ENCODE measurements at places on chromosomes 3 and 15. TPM values are rescaled to one million over a fixed set of nuclear protein-coding genes. Genes with fewer than 3 reads are reported as not detected.

DNA sequence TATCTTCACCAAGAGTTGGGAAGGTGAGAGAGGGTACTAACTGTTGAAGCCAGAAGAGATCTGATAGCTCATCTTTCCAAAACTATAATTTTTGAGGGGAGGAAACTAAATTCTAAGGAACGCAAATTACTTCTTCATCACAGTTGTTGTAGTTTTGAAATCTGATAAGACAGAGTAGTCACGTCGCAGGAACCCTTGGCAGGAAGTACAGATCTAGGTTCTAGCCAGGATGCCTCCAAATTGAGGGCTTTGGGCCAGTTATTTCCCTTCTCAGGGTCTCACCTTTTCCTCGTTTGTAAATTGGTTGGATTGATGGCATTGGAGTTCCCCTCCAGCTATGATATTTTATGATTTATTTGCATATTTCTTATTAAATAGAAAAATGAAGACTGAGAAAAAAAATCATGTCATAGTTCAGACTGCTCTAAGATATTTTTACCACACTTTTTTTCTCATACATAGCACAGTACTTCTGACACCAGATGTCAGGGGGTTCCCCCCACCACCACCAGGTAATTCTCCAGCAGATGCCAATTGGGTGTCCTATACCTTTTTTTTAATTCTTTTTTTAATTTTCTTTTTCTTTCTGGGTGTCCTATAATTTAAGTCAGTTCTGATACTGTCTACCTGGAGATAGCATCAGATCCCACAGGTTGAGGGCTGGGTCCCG lies 32.3 kb upstream of the APH1B start:
- H3K27ac ChIP-seq = peak overlapping the region; percentile 55
- DNase-seq = peak; percentile 49
- H3K4me3 ChIP-seq = no peak overlapping the region
- H3K27me3 ChIP-seq = no peaks in the 10 kb centered on the region

Gene RTP4
- total RNA-seq = 1.2 TPM

DNA sequence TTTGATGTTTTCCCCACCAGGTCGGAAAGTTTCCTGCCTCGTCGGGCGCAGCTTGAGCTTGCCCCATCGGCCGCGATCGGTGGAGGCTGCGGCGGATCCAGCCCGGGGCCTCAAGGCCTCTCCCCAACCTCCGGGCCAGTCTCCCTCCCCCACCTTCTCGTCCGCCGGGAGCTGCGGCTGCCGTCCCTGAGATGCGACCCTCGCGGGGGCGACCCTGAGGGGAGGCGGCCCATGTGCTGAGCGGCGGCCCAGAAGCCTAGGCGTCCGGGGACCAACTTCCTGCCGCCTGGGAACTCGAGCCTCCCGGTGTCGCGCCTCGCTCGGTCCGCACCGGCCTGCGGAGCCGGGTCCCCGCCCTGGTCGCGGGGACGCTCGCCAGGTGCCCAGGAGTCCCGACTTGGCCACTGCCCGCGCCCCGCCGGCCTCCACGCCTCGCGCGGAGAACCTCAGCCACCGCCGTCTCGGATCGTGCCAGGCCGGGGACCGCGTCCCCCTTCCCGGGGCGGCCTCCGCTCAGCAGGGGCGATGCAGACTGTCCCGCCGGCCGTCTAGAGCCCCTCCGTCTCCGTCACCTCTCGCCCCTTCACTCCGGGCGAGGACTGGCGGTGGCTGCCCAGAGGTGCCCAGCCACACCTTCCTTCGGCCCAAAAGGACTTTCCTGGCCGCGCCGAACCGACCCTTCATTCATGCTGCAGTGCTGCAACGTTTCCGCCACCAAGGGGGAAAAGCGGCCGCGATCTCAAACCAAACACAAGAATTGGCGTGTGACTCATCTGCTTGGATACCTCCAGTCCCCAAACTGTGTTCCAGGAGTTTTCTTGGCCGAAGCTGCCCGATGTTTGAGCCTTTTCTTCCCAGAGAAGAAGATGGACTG lies 656 bp downstream of the SLMAP start:
- peaks cover 26% of the 10 kb centered on the region for H3K4me1 ChIP-seq
- DNase-seq = peak; percentile 63
- H3K4me3 ChIP-seq = peak overlapping the region; percentile 76

GRCh38 chr3:156368189-156368588 lies 186.7 kb downstream of the SSR3 start:
- H3K36me3 ChIP-seq = no peaks in the 10 kb centered on the region
- H3K4me1 ChIP-seq = no peaks in the 10 kb centered on the region
- H3K27ac ChIP-seq = no peak overlapping the region
- no peak overlapping the region for H3K4me3 ChIP-seq
- DNase-seq = no peak

- H3K4me3 ChIP-seq = no peak overlapping the region
- no peaks in the 10 kb centered on the region for H3K27me3 ChIP-seq
- no peaks in the 10 kb centered on the region for H3K4me1 ChIP-seq
- no peaks in the 10 kb centered on the region for H3K36me3 ChIP-seq
- no peak for DNase-seq
Measured at GRCh38 chr3:9820946-9821345, 10.9 kb downstream of the TTLL3 start.

GRCh38 chr3:53089511-53089910 lies 40.7 kb downstream of the RFT1 start:
- DNase-seq = no peak
- H3K4me1 ChIP-seq = no peaks in the 10 kb centered on the region
- no peak overlapping the region for H3K4me3 ChIP-seq
- peaks cover 2% of the 10 kb centered on the region for H3K36me3 ChIP-seq

GRCh38 chr3:124652009-124652408 lies 78.2 kb upstream of the UMPS start:
- H3K27ac ChIP-seq = no peak overlapping the region
- H3K36me3 ChIP-seq = no peaks in the 10 kb centered on the region
- DNase-seq = no peak
- no peak overlapping the region for H3K4me3 ChIP-seq
- H3K4me1 ChIP-seq = no peaks in the 10 kb centered on the region
- H3K27me3 ChIP-seq = no peaks in the 10 kb centered on the region

GRCh38 chr3:123332124-123332641 lies 116.7 kb downstream of the ADCY5 start:
- peaks cover 17% of the 10 kb centered on the region for H3K27me3 ChIP-seq
- H3K4me3 ChIP-seq = no peak overlapping the region
- H3K36me3 ChIP-seq = no peaks in the 10 kb centered on the region
- DNase-seq = no peak

GRCh38 chr3:68957895-68958294 lies 25.5 kb upstream of the TAFA4 start:
- peaks cover 4% of the 10 kb centered on the region for H3K27me3 ChIP-seq
- DNase-seq = no peak
- no peaks in the 10 kb centered on the region for H3K4me1 ChIP-seq
- H3K36me3 ChIP-seq = no peaks in the 10 kb centered on the region
- no peak overlapping the region for H3K4me3 ChIP-seq
- no peak overlapping the region for H3K27ac ChIP-seq

DNA sequence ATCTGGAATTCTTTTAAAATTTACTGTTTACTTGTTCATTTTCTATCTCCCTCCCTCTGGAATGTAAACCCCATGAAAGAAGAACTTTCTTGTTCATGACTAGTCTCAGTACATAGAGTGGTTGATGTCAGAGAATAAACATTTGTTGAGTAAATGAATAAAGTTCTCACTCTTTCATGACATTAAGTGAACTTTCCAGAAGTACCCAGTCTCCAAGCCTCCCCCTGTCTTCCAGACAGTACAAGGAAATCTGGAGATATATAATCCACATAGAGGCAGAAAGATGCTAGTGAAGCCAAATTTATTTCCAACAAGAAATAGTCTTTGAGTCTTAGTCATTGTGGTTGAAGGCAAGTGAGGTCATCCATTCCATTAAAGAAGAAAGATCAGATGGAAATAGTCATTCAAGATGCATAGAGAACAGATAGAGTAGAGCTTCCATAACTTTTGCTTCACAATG lies 71.5 kb upstream of the GALNT15 start:
- peak; percentile 95 for DNase-seq
- H3K27ac ChIP-seq = peak overlapping the region; percentile 98
- H3K36me3 ChIP-seq = no peaks in the 10 kb centered on the region
- H3K27me3 ChIP-seq = no peaks in the 10 kb centered on the region
- no peak overlapping the region for H3K4me3 ChIP-seq

All from astrocyte (in vitro differentiated cells and primary cell).